ENCODE measurements at places on chromosomes 11 and 22.

DNA sequence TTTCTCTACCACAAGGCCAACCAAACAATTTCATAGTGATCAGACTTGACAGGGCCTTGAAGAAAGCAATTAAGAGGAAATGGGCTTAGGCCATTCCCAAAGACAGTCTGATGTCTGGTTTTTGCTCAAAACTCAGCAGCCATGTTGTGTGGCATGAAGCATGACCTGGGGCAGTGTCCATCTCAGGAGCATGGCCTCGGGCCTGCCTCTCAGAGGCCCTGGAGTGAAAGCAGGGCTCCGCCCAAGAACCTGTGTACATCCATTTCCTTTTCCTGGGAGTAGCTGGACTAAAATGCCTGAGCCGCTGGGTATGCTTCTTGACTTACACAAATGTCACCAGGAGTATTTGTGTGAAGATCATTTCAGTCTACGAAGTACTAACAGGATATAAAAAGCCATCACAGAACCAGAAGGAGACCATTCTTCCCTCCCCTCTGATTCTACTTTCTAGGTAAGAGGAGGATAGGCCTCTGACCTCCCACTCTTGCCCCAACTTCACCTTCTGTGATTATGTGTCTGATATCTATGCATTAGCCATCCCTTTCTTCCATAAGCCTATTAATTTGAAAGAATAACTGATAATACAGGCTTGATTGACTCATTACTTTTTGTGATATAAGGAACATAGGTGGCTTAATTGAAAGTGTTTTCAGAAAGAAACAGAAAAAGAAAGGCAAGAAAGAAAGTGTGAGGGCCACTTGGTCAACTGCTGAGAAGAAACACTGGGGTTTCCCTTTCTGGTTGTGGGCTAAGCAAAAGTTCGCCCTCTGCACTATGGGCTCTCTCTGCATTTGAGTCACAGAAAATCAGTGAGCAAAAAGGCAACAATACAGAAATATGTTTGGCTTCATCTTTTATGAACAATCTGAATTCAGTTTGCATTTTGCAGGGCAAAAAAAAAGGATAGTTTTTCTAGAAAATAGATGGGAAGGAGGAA, 188.6 kb upstream of the MTMR2 start:
- peak; percentile 57 for DNase-seq

DNA sequence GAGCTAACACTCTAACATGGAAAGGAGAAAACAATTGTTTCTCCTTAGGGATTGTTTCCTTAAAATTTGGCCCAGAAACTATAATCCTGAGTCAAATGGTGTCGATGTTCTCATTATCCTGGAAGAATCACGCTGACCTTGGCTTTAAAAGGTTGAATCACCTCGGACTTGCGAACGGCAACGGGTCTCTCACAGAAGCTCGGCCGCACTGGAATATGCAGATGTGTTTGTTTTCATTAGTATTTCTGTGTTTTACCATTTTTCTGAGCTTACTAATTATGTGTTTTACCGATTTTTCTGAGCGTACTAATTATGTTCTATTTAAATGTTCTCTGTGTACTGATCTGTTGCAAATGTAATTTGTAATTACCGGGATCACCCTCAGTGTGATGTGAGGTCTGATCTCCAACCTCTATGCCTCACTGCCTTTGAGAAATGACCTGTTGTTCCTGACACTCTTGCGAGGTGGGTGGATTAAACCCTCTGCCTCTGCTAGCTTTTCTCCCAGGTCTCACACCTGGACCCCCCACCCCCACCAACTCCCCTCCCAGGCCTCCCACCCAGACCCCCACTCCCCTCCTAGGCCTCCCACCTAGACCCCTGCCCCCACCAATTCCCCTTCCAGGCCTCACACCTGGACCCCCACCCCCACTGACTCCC, 38.3 kb upstream of the BRSK2 start:
- DNase-seq = no peak

GRCh38 chr11:74462631-74463030, 4.7 kb downstream of the KCNE3 start:
- no peak for DNase-seq

DNA sequence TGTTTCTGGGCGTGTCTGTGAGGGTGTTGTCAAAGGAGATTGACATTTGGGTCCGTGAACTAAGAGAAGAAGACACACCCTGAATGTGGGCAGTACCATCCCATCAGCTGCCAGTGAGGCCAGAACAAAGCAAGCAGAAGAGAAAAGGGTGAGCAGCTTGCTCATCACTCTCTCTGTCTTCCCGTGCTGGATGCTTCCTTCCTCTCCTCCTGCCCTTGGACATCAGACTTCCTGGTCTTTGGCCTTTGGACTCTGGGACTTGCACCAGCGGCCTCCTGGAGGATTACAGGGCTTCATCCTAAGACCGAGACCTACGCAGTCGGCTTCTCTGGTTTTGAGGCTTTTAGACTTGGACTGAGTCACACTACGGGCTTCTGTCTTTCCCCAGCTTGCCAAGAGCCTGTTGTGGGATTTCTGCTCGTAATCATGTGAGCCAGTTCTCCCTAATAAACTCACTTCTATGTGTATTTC, 18.8 kb downstream of the APOL2 start:
- no peak for DNase-seq

GRCh38 chr22:44089717-44090570, 65.8 kb downstream of the PARVB start:
- no peak for DNase-seq

GRCh38 chr11:27443746-27444507, 28.7 kb downstream of the LGR4 start:
- no peak for DNase-seq

DNA sequence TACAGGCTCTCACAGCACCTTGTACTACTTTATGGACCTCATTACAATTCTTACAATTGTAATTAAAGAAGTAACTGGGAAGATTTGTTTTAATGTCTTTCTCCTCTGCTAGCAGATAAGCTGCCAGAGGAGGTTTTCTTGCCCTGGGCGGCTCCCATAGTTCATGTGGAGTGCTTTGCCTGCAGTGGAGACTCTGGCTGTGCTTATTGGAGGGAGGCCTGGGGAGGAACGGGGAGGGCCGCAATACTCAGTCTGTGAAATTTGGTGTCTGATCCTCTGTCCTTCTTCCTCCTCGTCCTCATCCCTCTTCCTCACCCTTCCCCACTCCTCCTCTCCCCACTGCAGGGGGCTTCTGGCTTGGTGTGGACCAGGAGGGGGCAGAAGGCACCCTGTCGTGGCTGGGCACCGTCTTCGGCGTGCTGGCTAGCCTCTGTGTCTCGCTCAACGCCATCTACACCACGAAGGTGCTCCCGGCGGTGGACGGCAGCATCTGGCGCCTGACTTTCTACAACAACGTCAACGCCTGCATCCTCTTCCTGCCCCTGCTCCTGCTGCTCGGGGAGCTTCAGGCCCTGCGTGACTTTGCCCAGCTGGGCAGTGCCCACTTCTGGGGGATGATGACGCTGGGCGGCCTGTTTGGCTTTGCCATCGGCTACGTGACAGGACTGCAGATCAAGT, 5.6 kb downstream of the SLC35C1 start:
- DNase-seq = no peak

- DNase-seq = peak; percentile 65
Measured at GRCh38 chr11:63768237-63769041, at the start of gene ZFTA. Gene ZFTA (minus strand): TSS chr11:63768775. CDS start chr11:63768622, 153 bp downstream.

DNA sequence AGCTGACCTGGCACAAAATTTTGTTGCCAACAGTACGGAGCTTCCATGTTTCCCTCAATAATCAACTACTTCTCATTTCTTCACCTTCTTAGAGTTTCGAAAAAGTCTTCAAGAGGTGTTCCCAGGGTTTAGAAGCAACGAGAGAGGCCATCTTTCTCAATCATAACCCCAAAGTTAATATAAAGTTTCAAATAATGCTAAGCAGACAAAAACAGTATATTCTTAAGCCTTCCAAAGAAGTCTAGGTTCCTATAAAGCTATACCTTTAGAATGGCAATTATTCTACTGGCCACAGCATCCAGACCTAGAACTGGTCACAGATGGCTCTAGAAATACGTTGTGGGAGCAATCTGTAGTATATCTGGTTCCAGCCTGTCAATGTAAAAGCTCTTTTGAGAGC, 16.9 kb downstream of the DDX6 start:
- DNase-seq = no peak

DNA sequence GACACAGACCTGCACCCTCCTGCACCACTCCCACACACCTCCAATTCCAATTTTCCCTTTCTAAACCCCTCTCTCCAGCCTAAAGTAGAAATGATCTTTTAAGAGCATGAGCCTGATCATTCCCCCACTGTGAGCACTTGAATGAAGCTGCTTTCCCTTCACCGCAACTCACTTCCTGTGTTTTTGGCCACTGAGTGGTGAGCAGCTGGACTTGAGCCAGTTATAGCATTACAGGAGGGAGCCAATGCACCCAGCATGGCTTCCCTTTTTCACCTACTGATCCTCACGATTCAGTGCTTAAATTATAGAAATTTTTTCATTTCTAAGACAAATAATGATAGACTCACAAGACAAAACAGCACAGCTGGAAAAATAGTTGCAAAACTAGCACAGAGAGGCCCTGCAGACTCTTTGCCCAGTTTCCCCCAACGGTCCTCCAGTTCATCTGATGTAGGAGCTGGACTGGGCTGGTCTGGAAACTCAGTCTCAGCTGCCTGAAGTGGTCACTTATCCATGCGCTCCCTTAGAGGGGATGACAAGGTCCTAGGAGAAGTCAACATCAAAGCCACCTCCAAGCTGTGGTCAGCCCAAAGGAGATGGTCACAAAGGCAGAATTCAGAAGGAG, 9.7 kb upstream of the APOL4 start:
- no peak for DNase-seq

GRCh38 chr22:48955351-48956311, 872.0 kb downstream of the BRD1 start:
- DNase-seq = no peak

DNA sequence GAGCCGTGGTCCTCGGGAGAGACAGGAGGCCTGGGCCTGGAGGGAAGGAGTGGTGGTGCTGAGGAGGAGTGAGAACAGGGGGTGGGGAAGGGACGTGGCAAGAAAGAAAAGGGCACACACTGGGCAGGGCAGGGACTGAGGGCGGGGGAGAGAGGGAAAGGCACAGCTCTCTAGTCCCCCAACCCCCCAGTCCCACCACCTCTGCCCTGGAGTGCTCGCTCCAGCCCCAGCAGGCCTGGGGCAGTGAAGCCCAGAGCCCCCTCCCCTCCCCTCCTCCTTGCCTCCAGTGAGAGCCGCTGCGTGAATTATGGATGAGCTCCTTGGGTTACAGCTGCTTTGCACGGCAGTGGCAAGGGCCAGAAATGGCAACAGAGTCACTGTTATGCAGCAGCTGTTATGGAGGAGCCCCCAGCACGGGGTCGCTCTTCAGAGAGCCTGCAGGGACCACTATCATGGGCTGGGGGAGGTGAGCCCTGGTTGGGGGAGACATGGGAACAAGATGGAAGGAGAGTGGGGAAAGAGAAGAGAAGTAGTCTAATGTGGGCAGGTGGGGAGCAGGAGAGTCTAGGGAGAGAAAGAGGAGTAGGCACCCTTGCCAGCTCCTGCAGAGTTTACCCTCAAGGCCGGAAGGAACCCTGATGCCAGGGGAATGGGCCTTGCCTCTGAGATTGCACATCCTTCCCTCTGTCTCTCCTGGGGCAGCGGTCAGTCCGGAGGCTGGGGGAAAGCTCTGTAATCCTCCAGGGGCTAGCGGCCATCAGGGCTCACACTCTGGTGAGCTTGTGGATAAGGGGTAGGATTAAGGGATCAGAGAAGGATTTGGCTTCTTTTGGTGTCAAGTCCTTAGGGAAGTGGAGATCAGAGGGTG, 3.6 kb downstream of the RTN4RL2 start:
- DNase-seq = no peak

DNA sequence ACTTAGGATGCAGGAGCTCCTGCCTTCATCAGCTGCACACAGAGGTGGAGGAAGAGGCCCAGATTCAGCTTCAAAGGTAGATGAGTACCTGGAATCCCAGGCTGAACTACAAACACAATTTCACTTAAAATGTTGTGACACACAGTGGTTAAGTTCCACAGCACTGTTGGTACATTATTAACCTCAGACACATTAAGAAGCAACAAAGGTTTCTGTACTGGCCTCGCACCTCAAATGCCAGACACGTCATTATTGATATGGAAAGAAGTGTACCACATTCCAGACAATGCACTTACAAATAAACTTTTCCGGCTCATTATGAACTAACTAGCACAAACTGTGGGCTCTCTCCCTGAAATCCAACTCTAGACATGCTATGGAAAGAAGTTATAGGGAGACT, 34.6 kb downstream of the PRDM10 start:
- DNase-seq = no peak

DNA sequence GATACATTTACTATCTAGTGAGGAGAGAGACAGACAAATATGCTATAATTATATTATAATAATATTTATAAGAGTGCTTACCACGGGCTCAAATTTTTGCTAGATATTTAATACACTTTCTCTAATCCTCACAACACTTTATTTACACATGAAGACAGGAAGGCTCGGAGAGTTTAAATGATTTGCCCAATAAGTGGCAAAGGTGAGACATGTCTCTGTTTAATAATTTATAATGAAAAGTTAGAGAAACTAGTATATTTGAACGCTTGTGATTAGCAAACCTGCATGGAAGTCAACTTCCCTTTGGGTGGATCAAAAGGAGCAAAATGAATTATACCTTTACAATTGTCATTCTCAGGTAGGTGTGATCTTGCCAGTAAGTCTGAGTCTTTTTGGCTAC, 55.4 kb downstream of the POLD3 start:
- DNase-seq = no peak

DNA sequence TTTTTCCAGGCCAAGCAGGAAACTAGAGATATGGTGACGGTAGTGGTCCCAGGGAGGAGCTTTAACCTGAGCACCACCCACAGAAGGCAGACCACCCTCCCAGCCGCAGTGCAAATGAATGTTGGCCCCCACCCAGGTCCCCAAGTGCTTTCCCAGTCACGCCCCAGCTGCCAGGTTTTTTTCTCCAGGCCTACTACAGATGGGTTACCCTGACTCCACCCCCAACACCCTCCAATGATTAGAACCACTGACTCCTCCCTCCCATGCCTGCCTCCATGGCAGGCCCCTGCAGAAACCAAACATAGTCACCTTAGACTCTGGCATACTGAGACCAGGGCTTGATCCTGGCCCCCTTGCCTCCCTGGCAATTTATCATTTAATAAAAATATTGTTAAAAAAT, 58.7 kb upstream of the CHST1 start:
- DNase-seq = no peak

GRCh38 chr11:119192111-119192510, 6.8 kb downstream of the NHERF4 start:
- DNase-seq = no peak

DNA sequence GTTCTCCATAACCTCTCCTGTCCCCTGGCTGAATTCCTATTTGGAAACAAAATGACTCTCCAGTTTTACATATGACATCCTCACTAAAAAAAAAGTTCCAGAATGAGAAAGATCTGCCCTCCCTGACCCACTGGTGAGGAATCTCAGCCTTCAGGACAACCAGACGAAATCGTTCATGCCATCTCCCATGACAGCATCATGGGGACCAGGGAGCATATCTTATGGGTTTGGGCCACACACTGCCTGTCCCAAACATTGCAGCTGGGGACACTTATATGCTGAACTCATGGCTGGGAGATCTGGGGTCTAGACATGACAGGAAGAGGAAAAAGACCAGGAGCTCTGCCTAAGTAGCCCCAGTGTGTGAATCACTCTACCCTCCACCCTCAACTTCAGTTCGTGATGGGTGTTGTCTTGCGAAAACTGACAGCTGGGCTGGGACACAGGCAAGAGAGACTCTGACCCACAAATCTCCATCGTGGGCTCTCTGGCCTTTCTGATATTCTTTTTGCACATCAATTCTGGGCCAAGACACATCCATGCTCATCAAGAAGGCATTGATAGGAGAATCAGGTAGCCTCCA, 102.0 kb downstream of the ZNF280B start:
- no peak for DNase-seq

GRCh38 chr11:75705541-75705940, 12.1 kb upstream of the MOGAT2 start:
- no peak for DNase-seq

Data from activated CD4-positive, alpha-beta memory T cell treated with anti-CD3 and anti-CD28 coated beads for 36 hours (primary cell).